MG63 (cell line): ENCODE measurements at places on chromosomes 5 and 9.

GRCh38 chr9:101167490-101168134 lies 139.1 kb downstream of the PLPPR1 start:
- no peak for DNase-seq

GRCh38 chr5:22329683-22330082 lies 523.5 kb downstream of the CDH12 start:
- DNase-seq = no peak

DNA sequence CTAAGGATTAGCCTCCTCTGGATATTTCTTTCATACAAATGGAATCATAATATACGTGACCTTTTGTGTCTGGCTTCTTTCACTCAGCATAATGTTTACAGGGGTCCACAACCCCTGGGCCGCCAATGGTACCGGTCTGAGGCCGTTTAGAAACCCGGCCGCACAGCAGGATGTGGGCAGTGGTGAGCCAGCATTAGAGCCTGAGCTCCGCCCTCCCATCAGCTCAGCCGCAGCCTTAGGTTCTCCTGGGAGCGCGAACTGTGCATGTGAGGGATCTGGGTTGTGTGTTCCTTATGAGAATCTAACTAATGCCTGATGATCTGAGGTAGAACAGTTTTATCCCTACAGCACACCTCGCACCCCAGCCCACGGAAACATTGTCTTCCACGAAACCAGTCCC lies 229.7 kb downstream of the ICE1 start:
- no peak for DNase-seq

DNA sequence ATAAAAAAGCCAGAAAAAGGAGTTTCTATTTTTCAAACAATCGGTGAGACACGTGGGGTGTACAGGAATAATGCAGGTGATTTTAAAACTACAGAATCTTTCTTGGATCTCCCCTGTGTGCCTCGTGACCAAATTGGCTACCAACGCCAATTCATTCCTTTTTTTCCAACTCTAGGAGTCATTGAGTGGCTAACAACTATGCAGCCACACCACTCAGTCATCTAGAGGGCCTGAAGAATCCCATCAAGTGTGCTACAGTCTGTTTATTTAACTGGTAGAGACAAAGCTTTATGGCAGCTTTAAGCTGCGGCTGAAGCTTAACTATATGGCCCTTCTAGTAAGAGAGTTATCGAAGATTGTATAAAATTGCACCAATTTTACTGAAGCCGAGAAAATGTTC lies 113.1 kb upstream of the NIPBL start:
- DNase-seq = no peak

- no peak for DNase-seq
These were observed 476.4 kb downstream of the SPOCK1 start for GRCh38 chr5:137022725-137023124.

DNA sequence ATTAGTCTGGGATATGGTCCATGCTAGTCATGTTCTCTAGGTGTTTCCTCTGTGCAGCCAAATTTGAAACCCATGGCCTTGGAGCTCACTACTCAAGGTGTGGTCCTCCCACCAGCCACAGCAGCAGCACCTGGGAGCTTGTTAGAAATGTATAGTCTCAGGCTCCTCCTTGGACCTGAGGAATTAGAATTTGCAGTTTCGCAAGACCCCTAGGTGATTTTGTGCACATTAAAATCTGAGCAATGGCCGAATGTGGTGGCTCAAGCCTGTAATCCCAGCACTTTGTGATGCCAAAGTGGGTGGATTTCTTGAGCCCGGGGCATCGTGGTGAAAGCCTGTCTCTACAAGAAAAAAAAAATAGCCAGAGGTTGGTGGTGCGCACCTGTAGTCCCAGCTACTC lies 72.3 kb upstream of the NEK6 start:
- DNase-seq = no peak

- no peak for DNase-seq
These were observed 146.6 kb downstream of the SH3GL2 start for GRCh38 chr9:17725399-17726010.

DNA sequence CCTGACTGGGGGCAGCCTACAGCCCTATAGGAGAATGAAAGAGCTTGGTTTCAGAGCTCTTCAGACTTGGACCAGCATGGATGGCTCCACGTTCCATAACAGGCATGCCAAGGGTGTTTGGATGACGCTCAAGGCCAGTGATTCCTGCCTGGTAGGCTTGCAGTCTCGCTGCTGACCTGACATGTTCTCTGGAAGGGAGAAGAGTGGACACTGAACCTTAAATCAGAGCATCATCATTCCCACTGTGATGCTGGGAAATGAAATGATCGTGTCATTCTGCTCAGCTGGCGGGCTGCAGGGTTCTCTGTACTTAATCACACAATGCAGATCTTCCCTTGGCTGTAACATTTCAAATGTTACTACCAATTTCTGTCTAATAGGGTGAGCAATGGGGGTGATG lies 57.0 kb downstream of the CFAP90 start:
- DNase-seq = no peak

DNA sequence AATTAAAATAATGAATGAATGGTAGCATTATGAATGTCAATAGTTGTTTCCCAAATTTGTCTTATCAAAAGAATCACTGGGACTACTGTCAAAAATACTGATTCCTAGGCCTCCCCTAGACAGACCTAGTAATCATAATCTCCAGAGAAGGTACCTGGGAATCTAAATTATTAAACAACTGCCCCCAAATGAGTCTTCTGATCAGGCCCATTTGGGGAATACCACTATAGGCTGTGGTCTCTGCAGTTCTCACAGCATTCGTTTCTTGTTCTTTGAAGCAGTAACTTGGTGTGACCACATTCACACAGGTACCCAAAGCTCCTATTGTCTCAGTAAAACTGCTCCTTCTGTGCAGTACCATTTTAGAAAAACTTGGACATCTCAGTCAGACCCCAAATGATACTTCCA lies 230.9 kb downstream of the PIK3R1 start:
- no peak for DNase-seq

DNA sequence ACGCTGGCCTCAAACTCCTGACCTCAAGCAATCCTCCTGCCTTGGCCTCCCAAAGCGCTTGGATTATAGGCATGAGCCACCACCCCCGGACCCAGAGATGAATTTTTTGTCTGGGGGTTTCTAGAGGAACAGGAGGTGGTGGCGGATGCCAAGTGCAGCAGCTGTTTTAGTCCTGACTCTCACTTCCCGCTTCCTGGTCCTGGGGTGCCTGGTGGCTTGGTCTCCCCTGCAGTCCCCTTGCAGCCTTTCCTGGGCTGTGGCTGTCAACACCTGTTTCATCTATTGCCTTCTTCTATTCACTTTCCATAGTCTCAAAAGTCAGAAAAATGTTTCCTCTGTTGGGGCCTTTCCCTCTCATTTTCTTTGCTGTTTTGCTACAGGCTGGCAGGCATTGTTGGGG lies 6.5 kb upstream of the NHP2 start:
- DNase-seq = no peak

DNA sequence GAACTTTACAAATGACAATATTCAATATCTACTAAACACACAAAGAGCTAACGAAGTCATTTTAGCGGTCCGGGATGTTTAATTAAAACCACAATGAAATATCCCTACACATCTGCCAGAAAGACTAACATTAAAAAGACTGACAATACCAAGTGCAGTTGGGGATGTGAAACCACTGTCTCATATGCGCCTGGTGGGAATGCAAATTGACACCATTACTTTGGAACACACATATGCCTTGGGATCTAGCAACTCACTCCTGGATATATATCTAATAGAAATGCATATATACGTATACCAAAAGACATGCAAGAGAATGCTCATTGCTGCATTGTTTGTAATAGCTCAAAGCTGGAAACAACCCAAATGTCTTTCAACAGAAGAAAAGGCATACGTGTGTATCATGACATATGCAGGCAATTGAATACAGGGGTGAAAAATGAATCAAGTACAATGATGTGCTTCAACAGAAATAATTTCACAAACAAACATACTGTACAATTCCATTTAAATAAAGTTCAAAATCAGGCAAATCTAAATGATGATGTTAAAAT lies 153.3 kb downstream of the CARTPT start:
- no peak for DNase-seq

GRCh38 chr9:32401488-32401887 lies 17.0 kb downstream of the ACO1 start:
- DNase-seq = no peak

GRCh38 chr5:96117771-96118651 lies 156.4 kb upstream of the ELL2 start:
- DNase-seq = no peak

- DNase-seq = no peak
These were observed 1175.2 kb downstream of the PTPRD start for GRCh38 chr9:9437641-9438040.

- peak; percentile 53 for DNase-seq
These were observed 115.4 kb downstream of the KIF4B start for GRCh38 chr5:155128786-155129512.

DNA sequence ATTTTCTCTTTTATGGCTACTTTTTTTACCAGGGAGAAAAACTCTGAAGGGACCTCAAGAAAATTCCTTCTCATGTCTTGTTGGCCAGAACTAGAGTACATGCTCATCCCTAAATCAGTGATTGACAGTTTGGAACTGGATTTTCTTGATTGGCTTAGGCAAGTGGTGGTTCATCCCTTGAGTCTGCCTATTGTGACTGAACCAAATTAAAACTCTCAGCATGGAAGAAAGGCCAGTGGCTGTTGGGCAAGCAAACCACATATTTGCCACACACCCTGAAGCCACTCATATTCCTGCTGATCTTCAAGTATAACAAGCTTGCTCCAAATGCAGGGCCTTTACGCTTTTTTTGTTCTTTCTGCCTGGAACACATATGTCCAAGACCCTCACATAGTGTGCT lies 7.2 kb upstream of the HOMER1 start:
- DNase-seq = no peak

GRCh38 chr5:59102437-59102836 lies 519.6 kb downstream of the RAB3C start:
- no peak for DNase-seq

DNA sequence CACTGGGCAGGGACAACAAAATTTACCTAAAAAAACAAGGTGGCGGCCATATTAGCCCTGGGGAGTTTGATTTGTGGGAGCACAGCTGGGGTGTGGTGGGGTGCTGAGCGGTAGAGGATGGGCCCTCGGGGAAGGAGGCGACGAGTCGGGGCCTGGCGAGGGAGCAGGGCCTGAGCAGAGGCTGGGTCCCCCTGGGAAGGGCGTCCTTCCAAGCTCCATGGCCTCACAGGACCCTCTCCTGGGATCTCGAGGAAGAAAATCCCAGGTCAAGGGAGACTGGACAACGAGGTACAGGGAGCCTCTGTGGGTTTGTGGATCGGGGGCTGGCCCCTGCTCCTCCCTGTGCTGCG lies 165.5 kb downstream of the CACNA1B start:
- DNase-seq = no peak

DNA sequence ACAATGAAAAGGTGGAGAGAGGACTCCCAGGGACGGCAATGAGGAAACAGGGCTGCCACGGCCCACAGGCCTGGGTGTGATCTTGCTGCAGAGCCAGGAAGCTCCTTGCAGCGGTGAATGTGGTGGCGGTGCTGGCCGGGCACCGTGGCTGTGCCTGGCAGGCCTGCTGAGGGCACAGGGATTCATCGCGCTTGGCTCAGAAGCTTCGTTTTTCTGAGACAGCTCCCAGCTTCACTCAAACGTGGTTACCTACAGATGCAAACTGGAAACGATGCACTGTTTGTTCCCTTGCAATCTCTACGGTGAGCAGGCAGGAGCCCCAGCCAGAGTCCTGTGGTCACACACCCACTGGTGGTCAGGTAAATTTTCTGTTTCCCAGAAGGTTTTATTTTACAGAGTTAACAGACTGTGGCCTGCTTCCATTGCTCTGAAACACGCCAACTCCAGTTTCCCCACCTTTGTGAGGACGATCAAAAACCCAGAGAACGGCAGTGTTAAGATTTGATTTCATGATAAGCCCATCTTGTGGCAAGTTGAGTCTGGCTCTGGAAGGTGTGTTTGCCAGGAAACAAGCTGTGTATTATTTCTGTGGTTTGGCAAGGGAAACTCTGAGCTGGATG lies 183.9 kb downstream of the AUH start:
- DNase-seq = peak; percentile 51

- DNase-seq = no peak
These were observed 388.9 kb upstream of the TRPC7 start for GRCh38 chr5:136754216-136754615.

DNA sequence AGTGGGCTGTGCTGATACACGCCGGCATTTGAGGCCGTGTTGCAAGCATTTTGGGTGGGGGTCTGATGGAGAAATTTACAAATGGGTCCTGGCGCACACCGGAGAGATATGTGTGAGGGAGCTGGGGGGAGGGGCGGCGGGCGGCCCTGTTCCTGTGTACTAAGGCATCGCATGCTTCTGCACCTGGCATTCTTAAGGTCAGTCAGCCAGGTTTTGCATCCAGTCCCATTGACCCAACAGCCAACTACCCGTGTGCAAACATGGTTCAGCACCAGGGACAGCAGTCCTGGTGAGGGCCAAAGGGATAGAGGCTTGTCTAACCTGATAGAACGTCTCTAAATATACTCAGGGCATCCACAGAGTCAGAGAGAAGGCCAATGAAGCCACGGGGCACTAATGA lies 839 bp downstream of the GABRG2 start:
- DNase-seq = peak; percentile 40

GRCh38 chr9:69215774-69216485 lies 41.9 kb downstream of the TJP2 start:
- no peak for DNase-seq

DNA sequence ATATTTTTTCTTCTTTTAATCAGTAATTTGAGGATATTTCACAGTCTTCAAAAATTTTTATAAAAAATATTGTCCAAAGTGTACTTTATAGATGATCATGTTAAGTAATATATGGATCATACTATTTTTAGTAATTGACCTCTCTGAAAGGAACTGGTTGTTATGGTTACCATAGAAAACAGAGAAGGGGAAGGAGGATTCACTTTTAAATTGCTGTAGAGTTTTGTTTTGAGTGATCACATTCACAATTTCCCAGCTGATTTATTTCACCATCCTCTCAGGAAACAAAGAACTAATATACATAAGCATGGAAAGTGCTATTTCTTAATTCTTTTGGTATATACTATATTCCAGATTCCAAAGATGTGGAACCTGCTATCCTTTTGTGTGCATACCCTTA lies 56.5 kb upstream of the NREP start:
- DNase-seq = no peak

- no peak for DNase-seq
These were observed 17.7 kb downstream of the ZDHHC11B start for GRCh38 chr5:766666-767431.

DNA sequence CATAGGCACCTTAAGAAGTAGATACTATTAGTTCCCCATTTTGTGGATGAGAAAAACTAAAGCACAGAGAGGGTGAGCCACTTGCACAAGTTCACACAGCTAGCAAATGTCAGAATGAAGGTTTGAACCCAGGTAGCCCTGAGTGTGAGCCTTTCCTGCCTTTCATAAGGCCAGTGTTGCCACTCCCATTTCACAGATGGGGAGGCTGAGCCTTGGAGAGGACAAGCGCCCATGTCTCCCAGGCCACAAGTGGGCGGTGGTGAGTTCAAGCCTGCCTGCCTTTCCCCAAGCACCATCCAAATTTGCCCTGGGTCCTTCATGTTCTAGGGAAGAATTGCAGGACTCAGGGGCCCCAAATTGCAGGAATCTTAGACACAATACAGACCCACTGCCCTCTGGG lies 50.6 kb downstream of the LHX2 start:
- DNase-seq = no peak

GRCh38 chr5:32474209-32474854 lies 29.8 kb upstream of the ZFR start:
- no peak for DNase-seq

GRCh38 chr9:72592502-72593403 lies 71.3 kb downstream of the TMC1 start:
- no peak for DNase-seq
